ENCODE measurements at places on chromosomes 6 and 20. TPM values are rescaled to one million over a fixed set of nuclear protein-coding genes. Genes with fewer than 3 reads are reported as not detected.

FKBP1C gene
- total RNA-seq = 0.97 TPM

WFDC5 gene
- total RNA-seq = not detected

GRCh38 chr6:88301256-88301655 is 135.1 kb upstream of the CNR1 start:
- DNase-seq = no peak

GRCh38 chr6:169044381-169045230 is 209.0 kb downstream of the THBS2 start:
- no peak for DNase-seq
